ENCODE measurements at places on chromosomes 7 and 10.

- no peak for DNase-seq
These were observed 505.5 kb upstream of the ZMIZ1 start for GRCh38 chr10:78563314-78563713.

DNA sequence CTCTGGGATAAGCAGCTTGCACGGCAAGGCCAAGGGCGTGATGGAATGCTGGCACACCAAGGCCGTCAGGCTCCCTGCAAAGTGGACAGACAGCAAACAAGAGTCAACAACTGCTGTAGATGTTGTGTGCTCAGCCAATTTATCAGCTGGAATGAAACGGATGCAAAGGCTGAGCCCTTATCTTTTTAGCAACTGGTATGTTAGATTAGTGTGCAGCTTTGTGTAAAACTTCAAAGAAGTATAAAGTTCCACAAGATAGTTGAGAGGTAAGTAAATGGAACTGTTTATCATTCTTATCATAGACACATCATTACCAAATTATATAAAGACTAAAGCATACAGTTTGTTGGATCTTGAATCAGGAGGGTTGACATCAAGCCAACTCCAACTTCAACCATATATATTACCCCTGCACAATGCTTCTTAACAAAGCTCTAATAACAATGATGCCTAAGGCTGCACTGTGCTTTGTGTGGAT is 289.0 kb downstream of the TNS3 start:
- no peak for DNase-seq

DNA sequence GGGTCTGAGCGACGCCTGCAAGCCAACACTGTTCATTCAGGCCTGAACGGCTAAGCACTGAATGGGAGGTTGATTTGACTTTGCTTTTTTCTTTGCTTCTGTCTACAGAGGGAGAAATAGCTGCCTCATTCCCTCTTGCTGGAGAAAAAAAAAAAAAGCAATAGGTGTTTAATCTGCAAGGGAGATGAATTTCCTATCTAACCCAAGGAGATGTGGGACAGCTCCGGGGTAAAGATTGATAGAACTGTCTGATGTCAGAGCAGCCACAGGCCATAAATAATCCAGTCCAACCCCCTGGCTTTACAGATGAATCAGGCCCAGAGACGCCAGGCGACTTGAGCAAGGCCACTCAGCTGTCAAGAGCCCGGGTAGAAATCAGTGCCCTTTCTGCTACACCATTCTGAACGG is 168.0 kb downstream of the ARHGAP12 start:
- no peak for DNase-seq

GRCh38 chr10:34826221-34826620 is 11.1 kb upstream of the PARD3 start:
- no peak for DNase-seq

DNA sequence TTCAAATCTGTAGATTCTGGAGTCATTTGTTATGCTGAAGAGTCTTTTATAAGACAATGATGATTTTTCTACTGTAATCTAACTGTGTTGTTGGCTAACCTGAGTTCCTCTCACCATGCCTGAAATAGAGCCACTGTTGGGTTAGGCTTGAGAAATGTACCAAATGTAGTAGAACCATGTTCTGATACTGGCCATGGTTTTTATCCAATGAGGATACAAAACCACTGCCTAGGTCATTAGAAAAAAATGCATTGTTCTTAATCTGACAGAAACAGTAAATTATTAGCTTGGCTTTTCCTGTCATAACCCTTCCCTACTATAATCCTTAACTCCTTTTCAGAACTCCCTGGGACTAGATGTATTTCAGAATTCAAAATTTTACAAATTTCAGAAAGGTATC is 86.6 kb downstream of the RAPGEF5 start:
- no peak for DNase-seq

- no peak for DNase-seq
These were observed 104.9 kb upstream of the ABCB5 start for GRCh38 chr7:20510573-20510900.

- no peak for DNase-seq
These were observed 14.1 kb upstream of the MYPN start for GRCh38 chr10:68095153-68095552.
